Naive thymus-derived CD8-positive, alpha-beta T cell (primary cell): ENCODE measurements at places on chromosomes 5 and 9. TPM values are rescaled to one million over a fixed set of nuclear protein-coding genes. Genes with fewer than 3 reads are reported as not detected.

The ZNF474 gene
- total RNA-seq, result 0.42 TPM

The HSPB3 gene
- not detected for total RNA-seq

The PALM2AKAP2 gene
- not detected for total RNA-seq

DNA sequence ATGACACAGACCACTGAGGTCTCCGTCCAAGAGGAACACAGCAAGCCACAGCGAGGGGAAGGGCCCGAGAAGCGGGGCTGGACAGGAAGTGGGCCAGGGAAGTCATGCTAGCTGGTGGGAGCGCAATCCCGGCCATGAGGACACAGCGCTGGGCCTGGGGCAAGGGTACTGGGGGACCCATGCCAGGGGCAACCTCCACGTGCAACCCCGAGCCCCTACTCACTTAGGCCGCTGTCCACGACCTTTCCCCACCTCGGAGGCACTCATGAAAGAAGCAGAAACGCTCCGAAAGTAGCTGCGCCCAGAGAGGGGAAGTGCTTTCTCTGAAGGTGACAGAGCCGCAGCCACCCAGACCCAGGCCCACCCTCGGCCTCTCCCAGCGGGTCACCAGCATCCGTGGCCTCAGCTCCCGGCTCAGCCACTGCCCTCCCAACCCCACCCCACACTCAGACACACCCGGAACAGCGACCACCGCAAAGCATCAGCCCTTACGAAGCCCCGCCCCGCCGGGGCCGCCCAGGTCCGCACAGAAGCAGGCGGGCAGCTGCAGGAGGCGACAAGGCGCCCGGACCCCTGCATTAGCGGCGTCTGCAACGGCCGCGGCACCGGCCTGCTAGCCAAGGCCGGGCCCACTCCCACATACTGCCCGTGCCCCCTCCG, 782 bp downstream of the BICD2 start:
- H3K36me3 ChIP-seq, result no peaks in the 10 kb centered on the region
- no peak overlapping the region for H3K27ac ChIP-seq
- no peaks in the 10 kb centered on the region for H3K27me3 ChIP-seq
- H3K4me1 ChIP-seq, result peaks cover 38% of the 10 kb centered on the region
- H3K4me3 ChIP-seq, result peak overlapping the region; percentile 98
